ENCODE measurements at places on chromosomes 1 and 21.
A peak's percentile ranks its signal among the peaks of the same experiment; 100 is the strongest.

GRCh38 chr1:51956528-51957509 is 33.7 kb downstream of the RAB3B start:
- no peak for DNase-seq

DNA sequence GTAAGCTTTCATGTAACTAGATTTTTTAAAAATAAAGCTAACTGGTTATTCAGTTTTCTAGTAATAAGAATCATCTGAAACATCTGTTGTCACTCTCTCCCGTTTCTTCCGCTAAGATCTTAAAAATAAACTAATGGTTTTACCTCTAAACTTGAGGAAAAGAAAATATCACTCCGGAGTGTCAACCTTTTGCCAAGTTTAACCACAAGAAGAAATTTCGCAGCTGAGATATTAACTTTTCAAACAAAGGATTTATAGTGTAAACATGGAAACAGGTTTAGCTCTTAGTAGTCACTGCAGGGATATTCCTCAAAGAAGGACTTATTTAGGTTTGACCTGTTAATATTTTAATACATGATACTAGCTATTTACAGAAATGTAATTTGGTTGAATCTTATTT is 954.9 kb downstream of the ADGRL2 start:
- no peak for DNase-seq

DNA sequence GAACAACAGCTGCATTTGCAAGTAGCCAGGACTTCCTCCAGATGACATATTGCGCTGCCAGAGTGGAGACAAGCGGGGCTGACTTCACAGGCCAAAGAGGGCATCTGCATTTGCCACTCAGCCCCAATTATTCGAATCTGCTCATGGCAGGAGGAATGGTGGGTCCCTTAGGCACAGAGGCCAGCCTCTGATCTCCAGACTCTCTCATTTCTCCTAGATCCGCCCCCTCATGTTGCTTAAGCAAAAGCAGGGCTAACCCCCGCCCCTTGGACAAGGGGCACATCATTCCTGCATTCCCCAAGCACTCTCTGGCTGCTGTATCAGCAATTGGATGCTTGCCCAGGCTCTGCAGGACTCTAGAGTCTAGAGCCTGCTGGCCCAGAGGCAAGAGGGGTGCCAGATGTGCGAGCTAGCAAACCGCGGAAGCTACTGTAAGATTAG is 262.4 kb downstream of the ST6GALNAC3 start:
- peak; percentile 81 for DNase-seq

DNA sequence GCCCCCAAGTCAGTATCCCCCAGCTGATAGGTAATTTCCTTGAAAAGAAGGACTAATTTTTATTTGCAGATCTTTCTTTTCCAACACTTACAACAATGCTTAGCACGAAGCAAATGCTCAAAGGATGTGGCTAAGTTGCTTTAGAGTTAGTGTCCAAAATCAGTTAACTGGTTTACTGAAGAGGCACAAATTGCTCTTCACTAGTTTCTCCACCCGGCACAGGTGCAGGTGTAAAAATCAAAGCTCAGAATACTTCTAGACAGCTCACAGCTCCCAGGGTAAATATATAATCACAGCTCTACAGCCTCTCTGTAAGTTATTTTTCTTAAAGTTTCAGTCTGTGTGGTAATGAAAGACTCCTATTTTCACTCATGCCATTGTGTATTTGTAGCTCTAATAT is 361.8 kb downstream of the NEGR1 start:
- DNase-seq, result no peak

DNA sequence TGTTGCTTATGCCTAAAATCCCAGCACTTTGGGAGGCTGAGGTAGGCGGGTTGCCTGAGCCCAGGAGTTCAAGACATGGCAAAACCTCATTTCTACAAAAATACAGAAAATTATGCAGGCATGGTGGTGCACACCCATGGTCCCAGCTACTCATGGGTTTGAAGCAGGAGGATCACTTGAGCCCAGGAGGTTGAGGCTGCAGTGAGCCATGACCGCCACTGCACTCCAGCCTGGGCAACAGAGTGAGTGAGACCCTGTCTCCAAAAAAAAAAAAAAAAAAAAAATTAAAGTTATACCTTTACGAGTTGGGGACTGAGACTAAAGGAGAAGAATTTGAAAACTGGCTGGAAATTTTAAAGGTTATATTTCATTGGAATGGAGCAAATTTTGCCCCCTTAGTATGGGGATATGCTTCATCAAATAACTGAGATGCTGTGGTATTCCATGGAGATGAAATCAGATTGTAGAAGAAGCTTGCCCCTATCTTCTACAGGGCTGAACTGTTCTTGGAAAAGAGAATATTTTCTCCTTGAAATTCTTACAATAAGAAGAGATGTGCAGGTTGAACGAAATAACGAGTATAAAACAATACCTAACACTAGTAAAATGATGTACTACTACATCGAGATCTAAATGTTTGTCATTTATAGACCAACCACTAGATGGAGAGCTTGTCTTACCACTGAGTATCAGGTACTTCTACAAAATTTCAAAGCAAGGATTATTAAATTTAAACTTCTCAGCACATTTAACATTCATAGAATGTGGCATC is 34.9 kb upstream of the SCYL3 start:
- no peak for DNase-seq

- no peak for DNase-seq
These were observed 12.5 kb upstream of the ZC3H12A start for GRCh38 chr1:37461698-37462436.

- peak; percentile 20 for DNase-seq
These were observed 169.9 kb downstream of the LRRC7 start for GRCh38 chr1:69737527-69738185.

GRCh38 chr1:156550346-156550745 is 22.0 kb downstream of the IQGAP3 start:
- DNase-seq, result no peak
